Stimulated activated naive CD8-positive, alpha-beta T cell treated with anti-CD3 and anti-CD28 coated beads, Interleukin-15, amount 100 ng/mL, for 72 hours (primary cell): ENCODE measurements at places on chromosomes 3 and 15.
A peak's percentile ranks its signal among the peaks of the same experiment; 100 is the strongest.

DNA sequence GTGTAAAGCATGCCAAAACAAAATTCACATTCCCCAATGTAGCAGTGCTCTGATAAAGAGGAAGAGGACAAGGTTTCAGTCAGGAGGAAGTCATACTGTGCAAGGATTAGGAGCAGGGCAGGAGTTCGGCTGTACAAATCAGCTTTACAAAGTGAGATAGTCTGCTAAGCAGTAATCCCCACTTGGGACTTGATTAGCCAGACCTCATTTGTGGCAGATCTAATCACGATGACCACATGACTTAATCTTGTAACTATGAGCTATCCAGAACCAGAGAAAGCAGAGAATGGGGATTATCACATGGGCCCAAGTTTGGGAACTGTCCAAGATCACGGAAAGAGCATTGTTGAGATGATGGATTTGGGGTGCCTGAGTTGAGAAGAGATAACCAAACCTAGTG lies 7.8 kb downstream of the DCBLD2 start:
- DNase-seq, result no peak

DNA sequence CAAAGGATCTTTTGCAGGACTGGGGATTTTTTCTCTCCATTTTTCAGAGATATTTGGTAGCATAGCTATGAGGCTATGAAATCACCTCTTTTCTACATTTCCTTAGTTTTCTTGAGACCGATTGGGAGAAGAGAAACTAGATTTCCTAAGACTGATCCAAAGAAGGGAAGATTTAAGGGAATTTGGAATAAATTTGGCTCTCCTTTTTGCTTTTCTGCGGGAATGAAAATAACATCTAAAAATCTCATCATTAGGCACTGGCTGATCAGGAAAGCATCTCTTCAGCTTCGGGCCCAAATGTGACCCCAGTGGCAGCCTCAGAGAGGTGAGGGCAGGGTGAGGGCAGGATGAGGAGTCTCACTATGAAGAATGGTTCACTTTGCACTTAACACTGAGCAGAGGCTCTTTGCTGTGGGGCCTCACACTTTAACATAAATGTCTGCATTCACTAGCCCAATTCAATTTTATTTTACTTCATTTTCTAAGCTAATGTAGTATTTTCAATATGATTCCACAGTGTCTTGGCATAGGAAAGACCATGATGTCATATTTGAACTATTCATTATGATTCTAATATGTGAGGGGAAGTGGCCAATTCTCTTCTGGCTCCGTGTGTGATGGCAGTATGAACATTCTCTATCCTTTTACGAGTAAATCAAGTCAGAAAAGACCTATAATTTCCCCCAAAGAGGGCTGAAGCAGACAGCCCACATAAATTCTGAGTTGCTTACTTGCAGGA lies 193.2 kb downstream of the MEX3B start:
- no peak for DNase-seq

GRCh38 chr3:65314269-65314668 lies 626.5 kb upstream of the ADAMTS9 start:
- DNase-seq, result no peak

- DNase-seq, result no peak
Observed at GRCh38 chr3:107425033-107425432, 47.8 kb downstream of the CCDC54 start.

DNA sequence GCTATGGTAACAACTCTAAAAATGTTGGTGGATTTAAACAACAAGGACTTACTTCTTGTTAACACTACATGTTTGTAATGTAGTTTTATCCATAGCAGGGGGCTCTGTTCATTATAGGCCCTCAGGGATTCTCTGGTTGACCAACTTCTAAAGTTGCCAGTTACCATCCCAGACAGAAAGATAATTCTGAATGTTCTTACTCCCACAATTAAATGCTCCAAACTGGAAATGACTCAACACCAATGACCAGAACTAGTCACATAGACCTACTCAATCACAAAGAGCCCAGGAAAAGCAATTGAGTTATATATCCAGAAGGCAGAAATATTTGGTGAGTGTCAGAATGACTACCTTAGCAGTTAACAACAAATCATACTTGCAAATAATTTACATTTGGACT lies 199.3 kb upstream of the UMPS start:
- DNase-seq, result no peak

DNA sequence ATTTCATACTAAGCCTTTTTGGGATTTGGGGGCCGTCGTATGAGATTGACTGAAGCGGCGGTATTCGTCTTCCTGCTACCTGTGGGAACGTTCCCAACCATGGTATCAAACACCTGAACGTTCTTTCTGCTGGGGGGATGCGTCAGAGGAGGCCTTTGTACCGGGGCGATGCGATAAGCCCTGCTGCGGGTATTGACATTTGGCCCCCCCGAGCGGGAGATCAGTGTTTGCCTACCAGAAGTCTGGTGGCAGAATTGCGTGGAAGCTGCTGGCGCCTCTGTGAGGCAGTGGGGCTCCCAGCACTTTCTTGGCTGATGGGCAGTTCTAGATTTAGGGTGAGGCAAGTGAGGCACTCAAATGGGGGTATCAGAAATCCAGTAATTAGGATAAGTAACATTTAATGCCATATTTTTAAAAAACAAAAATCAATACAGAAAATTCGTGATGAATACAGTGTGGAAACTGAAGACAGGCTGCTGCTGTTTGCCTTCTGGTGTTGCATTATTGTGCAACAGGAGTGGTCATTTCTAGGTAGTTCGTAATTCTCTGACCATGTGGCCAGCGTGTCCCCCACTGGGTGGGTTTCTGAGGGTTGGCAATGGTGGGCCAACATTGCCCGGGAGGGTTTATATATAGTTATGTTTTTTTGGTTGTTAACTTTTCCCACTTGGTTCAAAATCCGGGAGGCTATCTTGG lies 12.7 kb downstream of the TRPM1 start:
- DNase-seq, result no peak

- DNase-seq, result no peak
Observed at GRCh38 chr3:39548282-39548681, 80.8 kb downstream of the MOBP start.

DNA sequence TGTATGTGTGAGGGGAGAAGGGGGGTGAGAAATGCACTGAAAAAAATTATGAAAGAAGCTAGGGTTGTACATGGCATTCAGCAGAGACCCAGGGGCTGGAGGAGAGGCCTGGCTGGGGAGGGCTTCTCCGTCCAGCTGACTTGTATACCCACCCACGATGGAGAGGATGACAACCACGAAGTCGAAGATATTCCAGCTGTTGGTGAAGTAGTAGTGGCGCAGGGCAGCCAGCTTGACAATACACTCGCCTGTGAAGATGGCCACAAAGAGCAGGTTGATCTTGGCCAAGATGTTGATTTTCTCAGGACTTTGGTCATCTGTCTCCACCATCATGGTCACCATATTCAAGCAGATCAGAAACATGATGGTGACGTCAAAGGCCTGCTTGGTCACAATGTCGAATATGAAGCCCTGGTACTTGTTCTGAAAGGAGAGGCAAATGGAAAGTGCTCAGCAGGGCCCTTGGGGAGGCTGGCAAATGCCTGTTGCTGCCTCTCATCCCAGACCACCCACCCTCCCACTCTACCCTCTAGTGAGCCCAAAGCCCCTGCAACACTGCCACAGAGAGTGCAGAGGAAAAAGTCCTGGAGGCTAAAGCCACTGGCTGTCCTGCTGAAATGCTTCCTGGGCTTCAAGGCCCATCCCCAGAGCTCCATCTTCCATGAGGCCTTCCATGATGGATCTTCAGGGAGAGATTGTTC lies 58.1 kb downstream of the EXOG start:
- no peak for DNase-seq

GRCh38 chr3:150840802-150841515 lies 64.3 kb downstream of the MINDY4B start:
- DNase-seq, result no peak

- DNase-seq, result no peak
Observed at GRCh38 chr3:168026764-168027163, 69.0 kb downstream of the GOLIM4 start.

GRCh38 chr3:150218236-150218635 lies 189.9 kb upstream of the TSC22D2 start:
- DNase-seq, result no peak

GRCh38 chr3:183540501-183541234 lies 14.8 kb downstream of the KLHL6 start:
- no peak for DNase-seq

DNA sequence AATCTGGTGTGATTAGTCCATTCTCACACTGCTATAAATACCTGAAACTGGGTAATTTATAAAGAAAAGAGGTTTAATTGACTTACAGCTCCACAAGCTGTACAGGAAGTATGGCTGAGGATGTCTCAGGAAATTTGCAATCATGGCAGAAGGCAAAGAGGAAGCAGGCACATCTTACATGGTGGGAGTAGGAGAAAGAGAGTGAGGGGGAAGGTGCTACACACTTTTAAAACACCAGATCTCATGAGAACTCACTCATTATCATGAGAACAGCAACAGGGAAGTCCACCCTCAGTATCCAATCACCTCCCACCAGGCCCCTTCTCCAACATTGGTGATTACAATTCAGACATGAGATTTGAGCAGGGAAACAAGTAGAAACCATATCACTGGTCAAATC lies 24.0 kb upstream of the ACP3 start:
- no peak for DNase-seq

DNA sequence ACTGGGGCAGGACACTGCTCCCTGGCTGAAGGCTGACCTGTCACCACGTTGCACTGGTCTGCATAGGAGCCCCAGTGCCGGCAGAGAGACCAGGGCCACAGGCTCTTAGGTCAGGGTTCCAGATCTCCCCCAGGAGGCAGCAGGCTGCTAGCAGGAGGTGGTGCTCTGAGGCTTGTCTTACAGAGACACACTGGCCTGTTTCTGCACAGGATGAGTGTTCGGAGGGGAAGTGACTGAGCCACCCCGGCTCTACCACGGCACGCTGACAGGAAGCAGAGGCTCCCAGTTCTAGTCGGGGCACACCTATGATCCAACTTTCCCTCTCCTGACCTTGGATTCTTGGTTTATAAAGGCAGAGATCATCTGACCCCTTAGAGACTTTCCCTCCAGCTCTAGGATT lies 8.6 kb downstream of the FBXL22 start:
- DNase-seq, result peak; percentile 39

DNA sequence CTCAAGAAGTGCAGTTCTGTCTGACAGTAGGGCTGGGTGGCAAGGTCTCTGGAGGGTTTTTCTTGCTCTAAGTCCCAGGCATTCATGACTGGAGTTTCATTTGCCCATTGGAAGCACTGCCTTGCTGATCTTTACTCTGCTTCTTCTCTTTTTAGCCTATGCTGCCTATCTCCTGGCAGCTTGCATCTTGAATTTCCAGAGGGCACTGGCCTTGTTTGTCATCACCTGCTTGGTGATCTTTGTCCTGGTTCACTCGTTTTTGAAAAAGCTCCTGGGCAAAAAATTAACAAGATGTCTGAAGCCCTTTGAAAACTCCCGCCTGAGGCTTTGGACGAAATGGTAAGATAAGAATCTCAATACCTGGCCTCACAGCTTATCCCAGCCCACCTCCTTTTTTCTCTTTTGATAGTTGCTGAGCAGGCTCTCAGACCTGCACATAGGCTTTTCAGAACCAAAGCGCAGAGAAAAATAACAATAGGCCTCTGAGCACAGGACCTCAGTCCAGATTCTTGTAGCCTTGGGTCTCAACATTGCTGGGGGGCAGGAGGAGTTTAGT lies 10.9 kb downstream of the SLC28A2 start:
- no peak for DNase-seq

DNA sequence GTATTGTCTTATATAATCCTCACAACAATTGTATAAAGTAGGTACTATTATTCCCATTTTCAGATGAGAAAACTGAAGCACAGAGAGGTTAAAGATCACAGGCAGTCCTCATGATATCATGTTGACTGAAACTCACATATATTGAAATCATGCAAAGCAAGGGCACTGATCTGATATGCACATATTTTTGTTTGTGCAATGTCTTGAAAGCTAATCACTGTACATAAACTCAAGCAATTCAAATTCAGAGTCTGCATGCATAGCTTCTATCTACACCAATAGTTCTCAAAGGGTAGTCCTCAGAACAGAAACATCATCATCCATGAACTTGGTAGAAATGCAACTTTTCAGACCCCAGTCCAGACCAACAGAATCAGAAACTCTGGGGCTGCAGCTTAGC lies 119.2 kb upstream of the STT3B start:
- no peak for DNase-seq

- no peak for DNase-seq
Observed at GRCh38 chr3:11954312-11954934, 49.8 kb upstream of the SYN2 start.

GRCh38 chr3:21573291-21573690 lies 177.7 kb downstream of the ZNF385D start:
- DNase-seq, result no peak

DNA sequence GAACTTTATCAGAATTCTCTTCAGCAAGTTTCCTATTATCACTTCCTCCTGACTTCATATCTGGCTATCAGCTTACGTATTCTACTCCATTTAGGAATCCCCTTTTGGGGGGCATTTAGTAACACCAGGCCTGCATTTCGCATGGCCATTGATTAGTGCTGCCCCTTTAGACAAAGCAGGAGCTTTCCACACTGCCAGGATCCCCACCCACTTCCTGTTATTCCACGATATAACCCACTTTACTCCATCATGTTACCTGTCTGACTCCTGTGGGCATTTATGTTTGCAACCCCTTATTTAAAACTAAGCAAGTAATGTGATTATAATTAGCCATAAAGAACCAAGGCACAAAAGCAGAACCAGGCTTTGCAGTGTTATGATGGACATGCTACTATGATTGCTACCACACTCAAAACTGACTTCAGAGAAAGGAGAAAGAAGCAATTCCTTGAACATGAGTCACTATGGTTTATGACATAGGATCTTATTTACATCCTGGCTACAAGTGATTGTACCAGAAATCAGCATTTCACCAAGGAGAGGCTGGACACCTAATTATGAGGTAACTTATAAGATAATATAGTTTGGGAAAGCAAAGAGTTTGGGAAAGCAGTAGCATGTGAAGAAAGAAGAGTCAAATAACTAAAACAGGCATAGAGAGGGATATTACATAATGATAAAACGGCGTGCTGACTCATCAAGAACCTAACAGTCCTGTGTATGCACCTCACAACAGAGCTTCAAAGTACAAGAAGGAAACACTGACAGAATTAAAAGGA lies 96.3 kb downstream of the IGSF11 start:
- DNase-seq, result no peak

DNA sequence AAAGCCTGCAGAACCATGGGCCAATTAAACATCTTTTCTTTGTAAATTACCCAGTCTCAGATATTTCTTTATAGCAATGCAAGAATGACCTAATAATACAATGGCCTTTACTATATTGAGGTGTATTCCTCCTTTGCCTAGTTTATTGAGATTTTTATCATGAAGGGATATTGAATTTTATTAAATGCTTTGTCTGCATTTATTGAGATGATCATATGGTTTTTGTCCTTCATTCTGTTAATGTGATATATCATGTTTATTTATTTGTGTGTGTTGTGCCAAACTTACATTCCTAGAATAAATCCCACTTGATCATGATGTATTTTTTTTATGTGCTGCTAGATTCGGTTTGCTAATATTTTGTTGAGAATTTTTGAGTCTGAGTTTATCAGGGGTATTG lies 36.2 kb downstream of the TOPAZ1 start:
- no peak for DNase-seq
